H54 (cell line): ENCODE measurements at places on chromosomes 3 and 15.

DNA sequence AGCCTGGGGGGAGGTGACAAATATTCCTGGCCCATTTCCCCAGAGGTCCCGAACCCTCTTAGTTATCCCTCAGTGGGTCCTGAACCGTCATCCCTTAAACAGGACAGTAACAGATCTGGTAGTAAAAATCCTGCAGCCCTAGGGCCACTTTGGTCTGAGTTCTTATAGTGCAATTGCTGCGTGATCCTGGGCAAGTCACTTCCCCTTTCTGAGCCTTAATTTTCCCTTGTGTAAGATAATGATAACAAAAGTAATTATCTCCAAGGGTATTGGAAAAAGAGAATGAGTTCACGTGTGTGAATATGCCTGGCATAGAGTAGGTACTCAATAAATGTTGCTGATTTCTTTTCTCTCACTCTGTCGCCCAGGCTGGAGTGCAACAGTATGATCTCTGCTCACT lies 2.9 kb upstream of the JAGN1 start:
- DNase-seq = no peak

GRCh38 chr15:55907797-55908196 lies 85.6 kb downstream of the NEDD4 start:
- DNase-seq = peak; percentile 28

DNA sequence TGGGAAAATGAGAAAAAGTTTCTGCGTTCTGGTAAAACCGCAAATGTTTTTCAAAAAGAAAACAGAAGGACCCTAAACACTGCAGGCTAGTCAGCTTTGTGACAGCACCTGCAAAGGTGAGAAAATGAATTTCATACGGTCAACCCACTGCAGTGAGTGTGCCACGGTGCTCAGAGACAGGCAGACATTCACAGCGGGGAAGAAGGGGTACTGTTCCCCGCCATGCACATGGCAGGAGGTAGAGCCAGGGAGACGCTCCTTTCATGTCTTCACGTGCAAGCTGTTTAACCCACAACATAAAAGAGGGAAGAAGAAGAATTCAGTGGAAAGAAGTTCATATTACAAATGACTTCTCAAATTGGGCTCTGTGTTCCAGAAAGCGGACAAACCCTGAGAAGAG lies 109.5 kb downstream of the SEC22A start:
- DNase-seq = no peak

GRCh38 chr3:61829722-61830350 lies 268.5 kb downstream of the PTPRG start:
- no peak for DNase-seq
